Placental epithelial cell (primary cell): ENCODE measurements at places on chromosomes 2 and 18. TPM values are rescaled to one million over a fixed set of nuclear protein-coding genes. Genes with fewer than 3 reads are reported as not detected.

Gene BMP10
- total RNA-seq = not detected in 2 replicates

Gene DSG4
- not detected in 2 replicates for total RNA-seq

Gene PTPN4
- 51.2 and 53.8 TPM in 2 replicates for total RNA-seq

Gene KANSL1L
- total RNA-seq = 14.4 and 28.3 TPM in 2 replicates

Gene KCNG3
- not detected in 2 replicates for total RNA-seq

Gene KCNK3
- total RNA-seq = not detected in 2 replicates

Gene TDRD15
- total RNA-seq = not detected in 2 replicates

Gene POTEI
- total RNA-seq = not detected in 2 replicates

Gene MGAT5
- 18.8 and 51.5 TPM in 2 replicates for total RNA-seq

Gene DNMT3A
- total RNA-seq = 35.9 and 51.8 TPM in 2 replicates

Gene SPC25
- total RNA-seq = 3.0 and 3.5 TPM in 2 replicates

Gene TRIM43
- 0.33 and 0.39 TPM in 2 replicates for total RNA-seq

Gene ADCYAP1
- not detected in 2 replicates for total RNA-seq

Gene SERPINB11
- not detected in 2 replicates for total RNA-seq

Gene GCG
- total RNA-seq = 0.39 TPM in 1 of 2 replicates, not detected in the other

Gene ALMS1
- 17.7 and 19.6 TPM in 2 replicates for total RNA-seq

Gene SPDYA
- 0.76 and 2.0 TPM in 2 replicates for total RNA-seq

Gene HAAO
- total RNA-seq = 5.4 and 11.8 TPM in 2 replicates

Gene BOK
- total RNA-seq = 138 and 210 TPM in 2 replicates

Gene PKDCC
- 1.1 and 1.6 TPM in 2 replicates for total RNA-seq
